ENCODE measurements at places on chromosomes 5 and 9.
A peak's percentile ranks its signal among the peaks of the same experiment; 100 is the strongest.

DNA sequence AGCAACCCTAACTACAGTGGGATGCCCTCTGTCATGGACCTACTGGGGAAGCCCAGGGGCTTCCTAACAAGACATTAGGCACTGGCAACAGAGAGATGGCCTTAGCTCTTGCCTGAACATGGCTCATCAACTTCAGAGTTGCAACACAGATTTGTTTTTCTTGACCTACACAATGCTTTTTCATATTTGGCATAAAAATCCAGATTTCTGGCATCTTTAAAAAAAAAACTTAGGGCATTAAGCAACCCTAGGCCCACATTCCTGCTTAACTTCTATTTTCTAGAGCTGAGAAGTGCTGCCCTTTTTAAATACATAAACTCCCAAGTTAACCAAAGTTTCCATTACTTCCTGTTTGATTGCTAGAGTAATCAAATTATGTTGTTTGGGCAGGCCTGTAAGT lies 8.0 kb downstream of the GRIA1 start:
- no peak overlapping the region for H3K4me3 ChIP-seq
- H3K4me1 ChIP-seq: no peaks in the 10 kb centered on the region
- H3K27me3 ChIP-seq: no peaks in the 10 kb centered on the region
- H3K36me3 ChIP-seq: no peaks in the 10 kb centered on the region

DNA sequence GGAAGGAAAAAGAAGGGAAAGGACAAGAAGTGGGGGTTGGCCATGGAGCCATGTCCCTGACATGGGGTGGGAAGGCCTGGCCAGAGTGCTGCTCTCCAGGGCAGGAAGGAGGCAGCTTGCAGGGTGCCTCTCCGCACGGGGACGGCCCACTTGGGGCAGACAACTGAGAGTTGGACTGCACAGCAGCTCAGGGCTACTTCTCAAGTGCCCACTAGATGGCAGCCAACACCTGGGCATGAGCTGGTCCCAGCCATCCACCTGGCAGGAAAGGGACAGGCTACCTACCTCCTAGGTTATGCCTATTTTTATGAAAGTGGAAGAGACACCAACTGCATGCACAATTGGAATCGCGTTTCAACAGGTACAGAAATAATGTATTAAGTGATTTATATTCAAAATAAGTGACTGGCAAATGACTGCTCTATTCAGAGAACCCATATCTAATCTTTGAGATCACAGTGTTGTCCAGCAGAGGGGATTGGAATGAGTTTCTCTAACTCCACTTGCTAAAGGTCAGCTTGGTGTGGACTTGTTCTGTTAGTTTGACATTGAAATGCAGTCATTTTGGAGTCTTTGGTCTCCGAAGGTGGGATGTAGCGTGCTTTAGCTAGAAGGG lies 113.4 kb downstream of the SYK start:
- no peaks in the 10 kb centered on the region for H3K4me1 ChIP-seq
- no peaks in the 10 kb centered on the region for H3K27me3 ChIP-seq
- no peaks in the 10 kb centered on the region for H3K36me3 ChIP-seq
- peak; percentile 84 for DNase-seq
- no peak overlapping the region for H3K27ac ChIP-seq

- no peaks in the 10 kb centered on the region for H3K27me3 ChIP-seq
- H3K36me3 ChIP-seq: no peaks in the 10 kb centered on the region
- peak overlapping the region; percentile 95 for H3K27ac ChIP-seq
Measured at GRCh38 chr5:10760096-10760920, 726 bp downstream of the DAP start.

GRCh38 chr9:20640331-20641187 lies 18.3 kb upstream of the MLLT3 start:
- DNase-seq: peak; percentile 70
- no peak overlapping the region for H3K27ac ChIP-seq
- H3K36me3 ChIP-seq: no peaks in the 10 kb centered on the region
- H3K27me3 ChIP-seq: no peaks in the 10 kb centered on the region

DNA sequence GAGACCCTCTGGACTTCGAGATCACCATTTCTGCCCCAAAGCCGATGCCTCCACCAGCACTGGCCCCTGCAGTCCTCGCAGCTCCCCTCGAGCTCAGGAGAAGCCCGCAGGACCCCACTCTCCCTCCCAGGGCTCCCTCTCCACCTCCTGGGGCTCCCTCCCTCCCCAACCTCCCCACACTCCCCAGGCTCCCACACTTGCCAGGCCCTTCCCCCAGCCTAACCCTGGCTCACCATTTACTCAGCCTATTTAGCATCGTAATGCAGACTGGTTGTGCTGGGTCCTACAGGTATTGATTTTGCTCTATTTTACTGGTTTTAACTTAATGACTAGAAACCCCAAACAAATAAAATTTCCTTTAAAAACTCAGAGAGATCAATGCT lies 23.7 kb upstream of the TMEM250 start:
- no peak overlapping the region for H3K4me3 ChIP-seq
- no peak overlapping the region for H3K27ac ChIP-seq
- H3K36me3 ChIP-seq: no peaks in the 10 kb centered on the region
- no peaks in the 10 kb centered on the region for H3K4me1 ChIP-seq

DNA sequence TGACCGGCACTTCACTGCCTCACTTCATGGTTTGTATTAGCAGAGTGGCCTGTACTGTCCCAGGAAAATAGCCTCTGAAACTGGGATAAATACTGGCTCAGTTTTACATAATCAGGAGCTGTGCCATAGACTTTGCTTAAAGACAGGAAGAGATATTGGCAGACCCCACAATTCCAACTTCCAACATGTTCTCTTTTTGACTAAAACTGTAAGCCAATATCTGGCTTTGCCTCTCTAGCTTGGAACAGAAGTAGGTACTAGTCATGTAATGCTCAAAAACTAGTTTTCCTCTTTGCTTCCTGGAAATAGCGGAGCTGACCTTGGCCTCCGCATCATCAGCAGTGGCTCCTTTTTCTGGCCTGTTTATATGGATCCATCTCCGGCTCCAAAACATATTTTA lies 276.9 kb downstream of the CDH9 start:
- H3K4me3 ChIP-seq: no peak overlapping the region
- no peaks in the 10 kb centered on the region for H3K27me3 ChIP-seq
- DNase-seq: no peak
- H3K27ac ChIP-seq: no peak overlapping the region
- no peaks in the 10 kb centered on the region for H3K36me3 ChIP-seq

DNA sequence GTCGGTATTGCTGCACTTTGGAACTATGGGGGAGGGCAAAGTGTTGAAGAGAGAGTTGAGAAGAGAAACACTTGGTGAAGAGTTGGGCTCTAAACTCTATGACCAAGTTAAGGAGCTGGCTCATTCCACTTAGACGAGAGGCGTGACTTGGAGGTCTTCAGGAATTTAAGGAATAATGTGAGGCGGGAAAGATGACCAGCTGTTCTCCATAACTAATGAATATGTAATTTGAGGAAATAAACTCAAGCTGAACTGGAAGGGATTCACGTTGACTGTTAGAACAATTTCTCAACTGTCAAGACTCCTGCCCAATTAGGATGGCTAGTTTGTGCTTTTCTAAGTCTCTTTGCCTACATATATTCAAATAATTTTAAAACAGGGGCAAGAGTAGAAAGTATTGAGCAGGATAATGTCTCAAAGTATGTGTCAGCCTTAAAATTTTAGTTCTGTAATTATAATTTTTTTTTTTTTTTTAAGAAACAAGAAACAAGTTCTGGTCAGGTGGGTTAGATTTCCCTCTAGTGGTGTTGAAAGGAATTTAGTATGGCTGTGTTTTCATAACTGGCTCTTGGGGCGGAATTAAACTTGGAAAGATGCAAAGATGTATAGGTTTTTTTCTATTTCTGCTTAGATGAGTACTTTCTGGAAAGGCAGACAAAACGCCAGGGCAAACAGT lies 33.4 kb downstream of the TMEM252 start:
- H3K27me3 ChIP-seq: no peaks in the 10 kb centered on the region
- no peak overlapping the region for H3K4me3 ChIP-seq
- H3K27ac ChIP-seq: no peak overlapping the region
- H3K4me1 ChIP-seq: peaks cover 7% of the 10 kb centered on the region
- H3K36me3 ChIP-seq: no peaks in the 10 kb centered on the region
- peak; percentile 29 for DNase-seq

DNA sequence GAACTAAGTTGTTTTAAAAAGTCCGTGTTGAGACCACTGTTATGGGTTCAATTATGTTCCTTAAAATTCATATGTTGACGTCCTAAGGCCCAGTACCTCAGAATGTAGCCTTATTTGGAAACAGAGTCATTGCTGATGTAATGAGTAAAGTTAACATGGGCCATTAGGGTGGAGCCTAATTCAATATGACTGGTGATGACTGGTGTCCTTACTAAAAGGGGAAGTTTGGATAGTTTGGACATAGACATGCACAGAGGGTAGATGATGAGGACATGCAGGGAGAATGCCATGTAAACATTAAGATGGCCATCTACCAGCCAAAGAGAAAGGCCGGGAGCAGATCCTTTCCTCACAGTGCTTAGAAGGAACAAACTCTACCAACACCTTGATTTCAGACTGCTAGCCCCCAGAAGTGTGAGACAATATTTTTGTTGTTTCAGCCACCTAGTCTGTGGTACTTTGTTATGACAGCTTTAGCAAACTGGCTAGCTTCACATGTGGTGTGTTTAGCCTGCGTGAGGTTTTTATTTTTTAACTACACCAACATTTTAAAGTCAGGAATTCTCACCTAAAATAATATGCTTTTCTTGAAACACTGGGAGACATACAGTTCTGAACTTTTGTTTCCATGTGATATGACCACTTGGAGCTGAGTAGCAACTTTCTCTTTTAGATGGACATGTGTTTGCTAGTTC lies 135.3 kb downstream of the YIPF5 start:
- no peak overlapping the region for H3K27ac ChIP-seq
- no peaks in the 10 kb centered on the region for H3K27me3 ChIP-seq
- no peak for DNase-seq
- no peaks in the 10 kb centered on the region for H3K4me1 ChIP-seq

GRCh38 chr5:9947944-9948343 lies 301.7 kb downstream of the ATPSCKMT start:
- no peak overlapping the region for H3K4me3 ChIP-seq
- DNase-seq: no peak
- no peaks in the 10 kb centered on the region for H3K4me1 ChIP-seq
- H3K27ac ChIP-seq: no peak overlapping the region
- no peaks in the 10 kb centered on the region for H3K27me3 ChIP-seq

GRCh38 chr5:62371409-62371808 lies 32.3 kb downstream of the DIMT1 start:
- no peak overlapping the region for H3K4me3 ChIP-seq
- H3K36me3 ChIP-seq: peaks cover 26% of the 10 kb centered on the region
- H3K4me1 ChIP-seq: no peaks in the 10 kb centered on the region

DNA sequence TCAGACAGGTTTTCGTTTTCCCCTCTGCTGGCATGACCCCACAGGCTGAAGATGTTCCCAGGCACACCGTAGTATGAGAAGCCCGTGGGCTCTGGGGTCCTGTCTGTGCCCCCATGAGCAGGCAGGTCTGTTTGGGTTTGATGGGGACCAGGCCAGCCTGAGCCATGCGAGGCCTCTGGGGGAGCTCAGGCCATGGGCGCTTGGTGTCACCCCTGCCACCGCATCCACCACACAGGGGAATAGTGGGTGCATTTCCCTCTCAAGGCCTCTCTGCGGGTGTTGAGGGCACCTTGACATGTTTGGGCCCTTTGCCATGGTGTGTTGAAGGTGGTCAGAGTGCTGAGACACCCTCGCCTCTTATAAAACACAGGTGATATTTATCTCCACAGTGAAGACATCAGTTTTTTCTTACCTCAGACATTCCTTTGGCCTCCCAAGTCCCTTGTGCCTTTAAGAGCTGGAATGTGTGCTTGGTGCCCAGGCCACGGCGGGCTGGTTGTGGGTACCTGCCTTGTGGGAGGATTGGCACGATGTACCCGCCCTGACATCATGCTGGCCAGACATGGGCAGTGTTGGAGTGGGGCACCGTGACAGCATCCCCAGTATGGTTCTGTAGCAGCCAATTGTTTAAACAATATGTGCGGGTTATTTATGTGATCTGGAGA lies 68.3 kb downstream of the WNK2 start:
- no peak for DNase-seq
- H3K4me1 ChIP-seq: no peaks in the 10 kb centered on the region
- H3K27ac ChIP-seq: no peak overlapping the region
- H3K27me3 ChIP-seq: no peaks in the 10 kb centered on the region
- H3K4me3 ChIP-seq: no peak overlapping the region
- peaks cover 73% of the 10 kb centered on the region for H3K36me3 ChIP-seq

- no peak for DNase-seq
- H3K27ac ChIP-seq: no peak overlapping the region
- H3K4me3 ChIP-seq: no peak overlapping the region
- H3K4me1 ChIP-seq: no peaks in the 10 kb centered on the region
- H3K36me3 ChIP-seq: peaks cover 2% of the 10 kb centered on the region
Measured at GRCh38 chr5:78813906-78814530, 165.4 kb upstream of the LHFPL2 start.

GRCh38 chr5:117266280-117266679 lies 691.7 kb upstream of the SEMA6A start:
- no peak overlapping the region for H3K4me3 ChIP-seq
- H3K4me1 ChIP-seq: no peaks in the 10 kb centered on the region
- no peaks in the 10 kb centered on the region for H3K36me3 ChIP-seq
- H3K27ac ChIP-seq: no peak overlapping the region

DNA sequence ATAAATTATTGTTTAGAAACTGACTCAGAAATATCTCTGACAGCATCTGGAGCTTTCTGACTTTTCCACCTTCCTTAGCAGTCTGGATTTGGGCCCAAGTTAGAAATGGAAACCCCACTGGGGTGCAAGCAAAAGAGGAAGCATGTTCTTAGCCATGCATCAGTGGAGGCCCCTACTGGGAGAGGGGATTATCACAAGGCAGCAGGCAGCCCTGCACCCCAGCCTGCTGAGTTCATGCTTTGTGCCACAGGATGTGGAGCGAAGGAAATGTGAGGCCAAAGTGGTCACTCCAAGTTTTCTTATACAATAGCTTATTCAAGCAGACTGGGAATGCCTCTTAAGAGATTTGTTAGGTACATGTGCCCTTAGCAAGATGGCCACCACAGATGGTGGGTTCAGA lies 146.5 kb upstream of the TLX3 start:
- H3K27ac ChIP-seq: no peak overlapping the region
- no peaks in the 10 kb centered on the region for H3K4me1 ChIP-seq
- DNase-seq: no peak
- no peaks in the 10 kb centered on the region for H3K36me3 ChIP-seq

- no peaks in the 10 kb centered on the region for H3K36me3 ChIP-seq
- no peaks in the 10 kb centered on the region for H3K27me3 ChIP-seq
- no peak overlapping the region for H3K4me3 ChIP-seq
- no peak overlapping the region for H3K27ac ChIP-seq
- H3K4me1 ChIP-seq: no peaks in the 10 kb centered on the region
Measured at GRCh38 chr5:29462241-29462640, 1731.2 kb upstream of the CDH6 start.

GRCh38 chr5:98934546-98934945 lies 5.7 kb upstream of the CHD1 start:
- H3K4me1 ChIP-seq: no peaks in the 10 kb centered on the region
- no peak overlapping the region for H3K27ac ChIP-seq
- no peaks in the 10 kb centered on the region for H3K36me3 ChIP-seq

Measured in small intestine (tissue), 16 donors.